ENCODE measurements at places on chromosomes 3 and 15.

GRCh38 chr3:73056014-73056844 is 5.2 kb upstream of the EBLN2 start:
- DNase-seq = no peak
- no peak overlapping the region for H3K4me3 ChIP-seq
- peaks cover 23% of the 10 kb centered on the region for H3K36me3 ChIP-seq
- no peaks in the 10 kb centered on the region for H3K27me3 ChIP-seq
- H3K27ac ChIP-seq = peak overlapping the region; percentile 1

DNA sequence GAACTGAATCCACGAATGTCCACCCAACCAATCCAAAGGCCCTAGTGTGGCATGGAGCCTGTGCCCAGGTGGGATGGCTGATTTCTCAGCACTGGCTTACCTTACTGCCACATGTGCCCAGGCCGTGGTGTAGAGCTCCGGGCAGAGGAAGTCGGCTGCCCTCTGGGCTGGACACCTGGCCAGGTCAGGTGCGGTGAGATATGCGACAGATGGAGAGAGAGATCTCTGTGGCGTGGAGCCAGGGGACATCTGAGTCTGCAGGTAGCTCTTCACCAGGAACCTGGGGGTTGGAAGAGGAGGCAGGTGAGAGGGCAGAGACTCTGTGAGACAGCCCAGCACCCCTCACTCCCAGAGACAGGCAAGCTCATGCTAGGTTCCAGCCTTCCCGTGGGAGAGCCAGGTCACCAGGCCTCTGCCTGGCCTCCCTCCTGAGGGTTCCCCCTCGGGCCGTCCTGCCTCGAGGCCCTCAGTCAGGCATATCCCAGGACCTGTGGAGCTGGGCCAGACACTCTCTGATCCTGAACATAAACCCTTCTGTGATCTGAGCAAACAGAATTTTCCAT is 12.6 kb downstream of the ACOX2 start:
- no peak overlapping the region for H3K4me3 ChIP-seq
- H3K36me3 ChIP-seq = no peaks in the 10 kb centered on the region
- H3K4me1 ChIP-seq = no peaks in the 10 kb centered on the region
- no peak for DNase-seq
- no peaks in the 10 kb centered on the region for H3K27me3 ChIP-seq

GRCh38 chr3:110576960-110577359 is 494.7 kb upstream of the NECTIN3 start:
- DNase-seq = no peak
- H3K4me3 ChIP-seq = no peak overlapping the region
- no peak overlapping the region for H3K27ac ChIP-seq
- H3K4me1 ChIP-seq = no peaks in the 10 kb centered on the region
- H3K27me3 ChIP-seq = no peaks in the 10 kb centered on the region

DNA sequence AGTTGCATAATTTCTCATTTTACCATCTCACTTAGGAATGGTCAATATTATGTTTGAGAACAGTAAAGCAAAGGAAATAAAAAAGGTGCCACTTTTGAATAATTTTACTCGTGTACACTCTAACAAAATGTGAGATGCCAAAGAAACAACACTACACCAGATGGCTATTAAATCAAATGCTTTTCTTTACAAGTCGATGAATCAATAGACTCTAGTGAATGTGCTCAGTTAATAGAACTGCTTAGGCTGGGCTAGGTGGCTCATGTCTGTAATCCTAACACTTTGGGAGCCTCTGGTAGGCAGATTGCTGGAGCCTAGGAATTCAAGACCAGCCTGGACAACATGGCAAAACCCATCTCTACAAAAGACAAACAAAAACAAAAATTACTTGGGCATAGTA is 87.9 kb downstream of the ZNF609 start:
- H3K36me3 ChIP-seq = peaks cover 10% of the 10 kb centered on the region
- peaks cover 21% of the 10 kb centered on the region for H3K4me1 ChIP-seq
- no peak for DNase-seq

DNA sequence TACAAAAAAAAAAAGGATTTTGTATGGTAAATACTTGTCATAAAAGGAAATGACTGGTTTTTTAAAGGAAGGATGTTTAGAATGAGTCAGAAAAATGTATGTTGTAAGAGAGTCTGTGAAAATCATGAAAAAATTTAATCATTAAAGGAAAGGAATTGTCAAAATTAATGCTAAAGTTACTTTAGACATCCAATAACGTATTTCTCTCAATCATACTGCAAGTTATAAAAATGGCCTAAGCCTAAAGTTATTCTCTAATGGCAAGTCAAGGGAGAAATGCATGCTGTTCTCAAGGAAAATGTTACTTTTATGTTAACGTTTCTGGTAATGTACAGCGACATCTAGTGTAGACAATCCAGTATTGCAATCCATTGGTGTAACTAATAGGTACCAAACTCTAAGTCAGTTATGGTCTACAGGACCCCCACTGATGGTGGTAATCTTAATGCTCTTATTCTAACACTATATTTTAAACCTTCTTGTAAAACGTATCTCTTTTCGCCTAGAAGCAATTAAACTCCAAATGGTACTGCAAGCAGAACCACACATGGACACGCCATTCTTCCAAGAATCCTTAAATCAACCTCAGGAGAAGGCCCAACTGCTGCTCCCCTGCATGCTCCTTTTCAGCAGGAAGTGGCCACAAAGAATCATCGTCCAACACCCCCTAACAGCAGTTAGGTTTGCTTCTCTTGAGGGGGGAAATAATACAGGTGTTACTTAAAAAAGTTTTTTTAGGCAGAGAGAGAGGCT is 35.2 kb downstream of the NCEH1 start:
- no peak overlapping the region for H3K4me3 ChIP-seq
- DNase-seq = no peak
- H3K27ac ChIP-seq = no peak overlapping the region
- no peaks in the 10 kb centered on the region for H3K27me3 ChIP-seq
- H3K36me3 ChIP-seq = no peaks in the 10 kb centered on the region

- H3K27ac ChIP-seq = no peak overlapping the region
- no peak for DNase-seq
- H3K27me3 ChIP-seq = no peaks in the 10 kb centered on the region
- no peaks in the 10 kb centered on the region for H3K36me3 ChIP-seq
- no peaks in the 10 kb centered on the region for H3K4me1 ChIP-seq
- no peak overlapping the region for H3K4me3 ChIP-seq
Measured at GRCh38 chr3:143396790-143397189, 277.2 kb downstream of the CHST2 start.

Data from activated T-helper 2 cell treated with anti-CD3 and anti-CD28 coated beads, Interferon-gamma antibody, Interleukin-2, Interleukin-4, amounts not matched to agents 10 μg/mL and 5 μg/mL and 100 μg/mL, durations not matched to agents 14 hours and 24 hours and 36 hours (primary cell).